ENCODE measurements at places on chromosomes 11 and 22.

- no peak for DNase-seq
Measured at GRCh38 chr22:28813772-28814518, 13.6 kb upstream of the XBP1 start.

DNA sequence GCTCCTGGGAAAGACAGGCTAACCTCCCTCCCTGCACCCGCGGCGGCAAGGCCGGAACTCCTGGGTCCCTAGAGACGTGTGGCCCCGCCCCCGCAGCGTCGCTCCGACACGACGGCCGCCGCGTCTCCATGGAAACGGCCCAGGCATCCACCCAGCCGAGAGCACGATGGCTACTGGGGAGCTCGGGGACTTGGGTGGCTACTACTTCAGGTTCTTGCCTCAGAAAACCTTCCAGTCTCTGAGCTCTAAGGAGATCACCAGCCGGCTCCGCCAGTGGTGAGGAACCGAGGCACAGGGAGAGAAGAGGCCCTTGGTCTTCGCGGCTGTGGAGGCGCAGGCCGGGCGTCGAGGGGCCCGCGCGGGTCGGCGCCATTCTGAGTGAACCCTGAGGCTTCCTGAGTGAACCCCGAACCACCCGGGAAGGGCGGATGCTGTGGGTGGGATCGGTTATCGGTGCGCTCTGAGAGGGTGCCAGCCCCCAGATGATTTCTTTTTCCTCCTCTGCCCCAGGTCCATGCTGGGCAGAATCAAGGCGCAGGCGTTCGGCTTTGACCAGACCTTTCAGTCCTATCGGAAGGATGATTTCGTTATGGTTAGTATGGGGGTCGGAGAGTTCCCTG, at the start of gene CFAP300:
Gene CFAP300 (plus strand): TSS at position 133 of the 620 bp plus-strand sequence. CDS start 34 bp downstream, at position 167.
- DNase-seq = no peak

GRCh38 chr11:95571718-95572260, 217.8 kb downstream of the FAM76B start:
- DNase-seq = no peak

GRCh38 chr11:11752679-11753078, 89.1 kb upstream of the USP47 start:
- DNase-seq = no peak

DNA sequence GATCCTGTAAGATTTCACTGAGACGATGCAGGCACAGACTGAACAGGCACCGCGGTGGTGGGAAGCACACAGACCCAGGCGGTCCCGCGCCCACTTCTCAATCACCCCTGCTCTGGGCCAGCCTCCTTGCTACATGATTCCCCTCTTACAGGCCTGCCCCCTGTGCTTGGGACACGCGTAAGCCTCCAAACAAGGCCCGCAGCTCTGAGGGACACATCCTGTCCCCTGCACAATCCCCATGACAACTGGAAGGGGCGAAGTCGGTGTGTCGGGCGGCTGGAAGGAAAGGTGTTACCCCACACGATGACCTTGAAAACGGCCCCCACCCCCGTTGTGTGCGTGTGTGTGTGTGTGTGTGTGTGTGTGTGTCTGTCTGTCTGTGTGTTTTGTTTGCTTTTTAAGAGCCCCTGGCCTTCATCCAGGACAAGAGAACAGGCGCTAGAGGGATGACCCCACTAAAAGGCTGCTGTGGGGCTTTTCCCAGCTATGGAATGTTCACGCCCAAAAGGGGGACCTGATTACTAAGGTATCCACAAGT, 13.1 kb downstream of the CELSR1 start:
- no peak for DNase-seq

- DNase-seq = no peak
Measured at GRCh38 chr11:79758325-79758724, 317.5 kb upstream of the TENM4 start.

DNA sequence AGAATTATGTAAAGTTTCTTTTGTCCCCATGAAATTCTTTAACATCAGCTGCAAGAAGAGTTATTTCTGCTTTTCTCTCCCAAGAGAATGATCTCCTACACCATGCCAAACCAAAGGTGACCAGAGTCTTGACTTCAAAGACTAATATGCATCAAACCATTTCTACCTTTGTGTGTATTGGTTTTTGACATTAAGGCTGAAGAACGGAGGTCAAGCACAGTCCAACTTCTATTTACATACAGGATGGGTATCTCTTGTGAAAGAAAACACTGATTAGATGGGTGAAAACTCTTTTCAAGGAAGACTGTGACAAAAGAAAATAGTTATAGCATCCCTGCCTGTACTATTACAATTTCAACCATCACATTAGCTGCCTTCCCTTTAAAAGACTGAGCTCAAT, 256.3 kb downstream of the CADM1 start:
- no peak for DNase-seq

GRCh38 chr22:43481568-43482317, 69.9 kb downstream of the MPPED1 start:
- DNase-seq = no peak

GRCh38 chr11:43819926-43820325, 60.7 kb upstream of the ALKBH3 start:
- DNase-seq = no peak

GRCh38 chr11:74538680-74539079, 45.2 kb upstream of the LIPT2 start:
- no peak for DNase-seq

DNA sequence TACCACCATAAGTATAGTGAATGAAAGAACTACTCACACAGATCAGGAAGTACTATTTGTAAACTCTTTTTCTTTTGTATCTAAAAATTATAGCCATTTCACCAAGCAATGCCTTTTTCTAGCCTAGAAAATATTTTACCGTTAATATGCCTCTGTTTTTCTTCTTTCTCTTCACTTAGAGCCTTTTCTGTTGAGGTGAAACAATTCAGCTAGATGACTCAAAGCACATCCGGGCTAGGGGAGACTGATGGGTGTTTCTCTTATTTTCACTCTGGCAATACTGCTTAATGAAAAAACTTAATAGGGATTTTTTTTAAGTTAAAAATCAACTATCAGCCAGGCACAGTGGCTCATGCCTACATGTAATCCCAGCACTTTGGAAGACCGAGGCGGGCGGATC, 93.3 kb downstream of the SGSM3 start:
- DNase-seq = no peak

DNA sequence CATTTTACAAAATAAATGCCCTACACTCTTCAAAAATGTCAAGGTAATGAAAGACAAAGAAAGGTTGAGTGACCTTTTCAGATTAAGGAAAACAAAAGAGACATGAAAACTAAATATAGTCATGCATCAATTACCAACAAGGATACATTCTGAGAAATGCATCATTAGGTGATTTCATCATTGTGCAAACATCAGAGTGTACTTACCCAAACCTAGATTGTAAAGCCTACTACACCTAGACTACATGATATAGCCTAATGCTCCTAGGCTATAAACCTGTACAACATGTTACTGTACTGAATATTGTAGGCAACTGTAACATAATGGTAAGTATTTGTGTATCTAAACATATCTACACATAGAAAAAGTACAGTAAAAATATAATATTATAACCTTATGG, 26.7 kb downstream of the INTS4 start:
- DNase-seq = no peak

- no peak for DNase-seq
Measured at GRCh38 chr22:20567993-20568417, 60.6 kb downstream of the MED15 start.

GRCh38 chr11:113401718-113402117, 14.1 kb downstream of the ANKK1 start:
- DNase-seq = no peak

DNA sequence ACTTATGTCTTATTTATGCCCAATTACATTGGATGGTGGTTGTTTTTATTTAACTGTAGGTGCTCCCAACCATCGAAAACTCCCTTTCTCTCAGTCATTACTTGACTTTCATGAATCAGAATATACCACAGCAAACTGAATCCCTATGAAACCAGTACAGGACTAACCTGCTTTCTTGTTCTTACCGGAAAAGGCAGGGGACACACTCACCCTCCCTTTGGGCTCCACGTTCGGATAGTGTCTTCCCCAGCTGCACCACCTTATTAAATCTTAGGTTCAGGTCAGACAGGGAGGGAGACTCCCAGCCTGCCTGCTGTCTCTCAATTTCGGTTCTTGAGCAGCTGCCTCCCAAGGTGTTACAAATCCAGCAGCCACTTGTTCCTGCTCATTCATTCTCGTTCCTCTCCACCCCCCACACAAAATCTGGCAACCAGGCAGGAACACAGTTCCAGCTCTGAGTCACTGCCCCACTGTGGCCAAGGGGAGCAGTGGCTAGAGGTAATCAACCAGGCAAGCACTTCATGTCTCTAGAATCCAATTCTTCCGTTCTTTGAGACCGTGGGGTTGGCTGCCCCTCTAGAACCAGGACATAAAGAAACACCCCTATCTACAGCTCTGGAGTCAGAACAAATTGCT, 133.0 kb downstream of the PLEKHA7 start:
- no peak for DNase-seq

- no peak for DNase-seq
Measured at GRCh38 chr11:17596711-17597110, 49.7 kb downstream of the OTOG start.

GRCh38 chr11:130002352-130002845, at the start of gene PRDM10:
Gene PRDM10, minus strand, starts transcription at chr11:130002835. Its CDS starts 41,871 bp downstream, at chr11:129960964.
- DNase-seq = peak; percentile 81

GRCh38 chr11:63548178-63548577, 11.6 kb downstream of the PLAAT4 start:
- DNase-seq = no peak

GRCh38 chr11:12092714-12093113, 17.7 kb upstream of the MICAL2 start:
- DNase-seq = no peak

- no peak for DNase-seq
Measured at GRCh38 chr11:16763746-16764145, 25.3 kb downstream of the C11orf58 start.

DNA sequence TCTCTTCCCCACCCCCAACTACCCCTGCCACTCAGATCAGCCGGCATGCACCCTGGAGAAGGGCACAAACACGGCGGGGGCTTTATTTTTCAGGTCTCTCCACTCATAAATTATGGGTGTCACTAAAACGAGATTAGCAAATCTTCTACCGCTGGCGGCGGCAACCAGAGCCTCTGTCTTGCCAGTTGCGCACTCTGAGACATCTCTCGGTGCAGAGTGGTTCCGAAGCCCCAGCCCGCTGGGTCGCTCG, 125.3 kb upstream of the C11orf58 start:
- DNase-seq = no peak

DNA sequence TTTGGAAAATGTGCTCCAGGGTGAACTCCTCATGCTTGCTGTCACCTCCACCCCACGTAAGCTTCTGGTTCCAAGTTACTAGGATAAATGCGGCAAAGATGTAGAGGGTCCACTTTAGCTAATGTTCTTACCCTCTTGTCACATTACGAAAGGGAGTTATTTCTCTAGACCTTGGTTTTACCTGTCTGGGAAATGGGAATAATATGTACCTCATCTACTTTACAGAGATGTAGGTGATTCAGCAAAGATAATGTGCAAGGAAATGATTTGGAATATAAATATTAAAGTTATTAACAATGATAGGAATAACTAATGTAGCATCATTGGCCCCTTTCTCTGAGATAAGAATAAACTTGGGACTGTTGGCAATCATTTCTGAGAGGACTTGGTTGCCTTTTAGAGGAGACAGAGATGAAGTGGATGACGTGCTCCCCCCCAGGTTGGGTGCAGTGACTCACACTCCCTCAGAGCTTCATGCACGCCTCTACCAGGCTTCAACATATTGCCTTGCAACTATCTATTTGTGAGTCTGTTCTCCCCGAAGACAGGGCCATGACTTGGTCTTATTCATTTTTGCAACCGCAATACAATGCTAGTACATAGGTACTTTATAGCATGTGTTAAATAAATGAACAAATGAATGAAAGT, 97.1 kb downstream of the ME3 start:
- DNase-seq = no peak

DNA sequence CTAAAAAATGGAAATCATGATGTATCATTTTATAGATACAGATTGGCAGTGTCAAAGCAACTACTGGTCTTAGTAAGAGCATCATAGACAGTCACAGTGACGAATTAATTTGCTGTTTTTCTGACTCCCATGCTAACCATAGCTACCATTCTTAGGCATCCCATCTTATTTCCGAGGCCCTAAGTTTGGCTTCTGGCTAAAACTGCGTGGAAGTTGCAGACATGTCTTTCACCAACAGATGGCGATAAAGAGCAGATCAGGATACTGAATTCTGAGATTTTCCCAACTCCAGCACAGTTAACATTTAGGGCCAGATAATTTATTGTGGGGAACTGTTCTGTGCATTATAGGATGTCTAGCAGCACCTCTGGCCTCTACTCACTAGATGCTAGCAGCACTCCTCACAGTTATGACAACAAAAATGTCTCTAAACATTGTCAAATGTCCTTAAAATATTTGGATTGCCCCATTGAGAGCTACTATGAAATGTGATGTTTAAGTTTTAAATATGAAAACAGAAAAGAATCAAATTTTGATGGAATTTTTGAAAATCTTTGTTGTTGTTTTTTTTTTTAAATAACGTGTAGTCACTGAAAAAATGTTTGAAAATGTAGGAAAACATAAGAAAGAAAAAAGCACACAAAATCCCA, 16.3 kb downstream of the OR2AG2 start:
- no peak for DNase-seq

DNA sequence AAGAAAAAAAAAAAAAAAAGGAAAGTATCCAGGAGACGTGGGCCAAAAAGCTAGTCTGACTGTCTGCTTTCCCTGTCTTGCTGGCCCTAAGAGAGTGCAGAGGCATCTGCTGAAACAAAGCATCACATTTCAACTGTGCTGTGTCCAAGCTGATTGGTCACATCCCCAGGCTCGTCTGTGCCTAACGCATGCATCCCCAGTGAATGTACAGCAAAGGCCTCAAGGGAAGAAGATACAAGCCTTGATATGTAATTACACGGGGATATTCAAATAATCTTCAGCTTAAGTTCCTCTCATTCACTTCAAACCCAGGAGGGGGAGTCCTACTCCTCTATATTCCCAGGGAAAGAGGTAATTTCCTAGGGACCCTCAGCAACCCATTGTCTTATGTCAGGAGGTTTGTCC, 5.4 kb upstream of the SORL1 start:
- DNase-seq = no peak

DNA sequence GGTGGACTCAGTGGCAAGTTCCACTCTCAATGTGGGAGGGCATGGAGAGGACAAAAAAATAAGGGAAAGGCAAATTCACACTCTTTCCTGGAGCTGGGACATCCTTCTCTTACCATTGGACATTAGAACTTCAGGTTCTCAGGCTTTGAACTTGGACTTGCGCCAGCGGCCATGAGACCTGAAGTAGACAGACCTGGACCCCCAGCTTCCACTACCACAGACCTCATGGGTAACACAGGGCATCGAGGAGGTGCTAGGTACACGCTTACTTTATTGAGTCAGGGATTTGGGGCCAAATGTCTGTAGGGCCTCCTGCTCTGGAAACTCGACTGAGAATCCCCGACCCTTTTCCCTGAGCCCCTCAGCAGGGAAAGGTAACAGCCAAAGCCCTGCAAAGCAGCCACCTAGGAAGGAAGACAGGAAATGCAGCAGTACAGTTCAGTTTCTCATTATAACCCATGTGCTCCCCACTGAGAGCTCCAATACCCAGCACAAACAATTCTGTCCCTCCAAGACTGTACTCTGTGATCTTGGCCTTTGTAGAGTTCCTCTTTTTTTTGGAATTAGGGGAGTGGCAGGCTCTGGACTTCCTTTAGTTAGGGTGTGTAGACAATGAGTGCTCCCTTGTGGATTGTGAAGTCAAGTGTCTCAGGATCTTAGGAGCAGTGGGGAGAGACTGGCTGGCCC, 5.7 kb downstream of the CHRNA10 start:
- no peak for DNase-seq
